ENCODE measurements at places on chromosomes 2 and 18.

- DNase-seq = no peak
Measured at GRCh38 chr2:132438691-132439090, 22.1 kb downstream of the GPR39 start.

DNA sequence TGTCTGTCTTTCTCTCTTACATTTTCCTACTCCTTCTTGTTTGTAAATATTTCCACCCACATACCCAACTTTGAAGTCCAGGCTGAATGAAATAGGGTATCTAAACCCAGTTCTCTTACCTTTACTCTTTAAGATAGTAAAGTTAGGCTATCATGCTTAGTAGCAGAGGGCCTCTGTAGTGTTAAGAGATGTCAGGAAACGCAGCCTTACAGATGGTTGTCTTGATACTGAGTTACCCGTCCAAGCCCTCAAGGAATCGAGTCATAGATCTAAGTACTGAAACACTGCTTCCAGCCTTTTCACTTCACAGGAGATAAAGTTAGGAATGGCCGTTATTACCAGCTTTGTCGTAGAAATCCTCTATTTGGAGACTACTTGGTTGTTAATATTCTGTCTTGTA, 24.3 kb downstream of the MRPS9 start:
- no peak for DNase-seq

- no peak for DNase-seq
Measured at GRCh38 chr2:206245265-206245672, 29.2 kb upstream of the ZDBF2 start.

DNA sequence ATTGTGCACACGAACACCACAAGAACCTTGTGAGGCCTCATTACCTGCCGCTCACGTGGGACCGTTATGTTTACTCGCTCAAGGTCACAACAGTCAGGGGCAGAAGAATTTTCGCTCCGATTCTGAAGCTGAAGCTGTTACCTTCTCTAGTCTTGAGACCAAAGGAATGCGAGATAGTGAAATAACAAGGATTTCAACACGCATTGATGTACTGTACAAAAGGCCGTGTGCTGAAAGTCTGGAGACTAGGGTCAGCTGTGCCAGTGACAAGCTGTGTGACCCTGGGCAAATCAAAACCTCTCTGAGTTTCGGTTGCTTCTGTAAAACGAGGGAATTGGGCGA, 583 bp downstream of the NEMP2 start:
- no peak for DNase-seq

DNA sequence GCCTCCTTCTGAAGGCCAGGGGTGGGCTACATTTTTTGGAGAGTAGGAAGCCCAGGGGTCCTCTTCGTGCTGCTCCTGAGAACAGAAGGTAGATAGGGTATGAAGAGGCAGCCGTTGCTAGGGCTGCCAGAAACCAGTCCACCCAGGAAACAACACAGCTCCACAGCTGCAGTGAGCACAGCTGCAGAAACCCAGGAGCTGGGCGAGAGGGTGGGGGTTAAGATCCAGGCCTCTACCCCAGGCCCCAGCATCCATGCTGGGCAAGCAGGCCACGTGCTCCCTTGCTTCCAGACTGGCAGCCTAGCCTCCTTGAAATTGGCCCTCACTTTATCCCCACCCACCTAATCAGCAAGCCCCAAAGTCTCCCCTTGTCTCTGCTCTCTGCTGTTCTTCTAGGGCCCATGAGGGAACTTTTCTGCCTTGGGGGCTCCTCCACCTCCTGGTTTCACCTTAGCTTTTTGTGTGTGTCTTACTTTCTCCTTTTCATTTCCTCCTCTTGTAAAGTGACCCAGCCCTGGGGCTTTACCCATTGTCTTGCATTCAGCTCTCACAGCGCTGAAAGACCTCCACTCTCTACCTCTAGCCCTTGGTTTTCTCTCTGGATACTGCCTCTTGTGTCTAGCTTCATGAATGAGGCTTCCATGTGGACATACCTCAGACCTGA, 30.7 kb downstream of the STON1 start:
- DNase-seq = no peak

Measured in omental fat pad (tissue), 4 donors.